ENCODE measurements at places on chromosomes 12 and 14.

GRCh38 chr12:114682785-114683708, 928 bp downstream of the TBX3 start:
- DNase-seq = no peak

DNA sequence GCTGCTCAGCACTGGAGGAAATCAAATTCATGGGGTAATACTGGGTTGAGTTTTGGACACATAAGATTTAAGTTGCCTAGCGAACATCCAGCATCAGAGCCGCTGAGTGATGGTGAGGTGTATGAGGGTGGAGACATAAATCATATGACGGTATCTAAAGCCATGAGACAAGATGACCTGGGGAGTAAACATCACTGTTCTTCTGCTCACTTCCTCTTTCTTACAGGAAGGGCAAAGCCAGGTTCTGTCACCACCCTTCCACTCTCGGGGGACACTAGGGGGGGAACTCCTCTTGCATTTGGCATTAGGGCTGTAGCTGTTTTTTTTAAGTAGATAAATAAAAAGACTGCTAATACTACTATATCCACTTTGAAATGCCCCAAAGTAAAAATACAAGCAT, 24.0 kb downstream of the PRDM4 start:
- no peak for DNase-seq

GRCh38 chr12:65881348-65881961, 57.2 kb downstream of the HMGA2 start:
- no peak for DNase-seq

DNA sequence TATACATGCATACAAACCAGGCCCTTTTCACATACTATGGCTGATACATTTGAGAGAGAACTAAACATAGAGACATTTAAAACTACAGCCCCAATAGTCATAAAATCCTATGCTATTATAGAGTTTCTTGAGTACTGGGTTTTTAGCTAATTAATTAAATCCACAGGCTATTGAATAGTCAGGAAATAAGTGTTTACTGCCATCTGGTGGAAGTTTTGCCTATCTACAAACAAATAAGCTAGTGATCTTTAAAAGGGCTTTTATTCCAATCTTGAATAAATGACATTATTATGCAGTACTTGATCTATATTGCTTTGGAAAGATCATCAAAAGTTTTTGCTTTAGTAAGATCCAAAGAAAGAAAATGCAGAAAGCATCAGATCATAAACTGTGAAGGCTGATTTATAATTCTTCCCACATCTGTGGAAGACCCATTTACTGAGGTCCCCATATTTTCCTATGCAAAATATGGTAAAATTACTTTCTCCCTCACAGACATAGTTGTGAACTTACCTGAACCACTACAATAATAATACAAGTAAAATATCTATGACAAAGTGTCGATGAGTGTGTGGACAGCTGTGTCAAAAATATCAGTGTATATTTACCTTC, 131.3 kb downstream of the ITPR2 start:
- no peak for DNase-seq

- no peak for DNase-seq
Measured at GRCh38 chr12:89273525-89273924, 78.8 kb downstream of the DUSP6 start.

- DNase-seq = no peak
Measured at GRCh38 chr14:80628547-80628946, 313.0 kb downstream of the CEP128 start.

DNA sequence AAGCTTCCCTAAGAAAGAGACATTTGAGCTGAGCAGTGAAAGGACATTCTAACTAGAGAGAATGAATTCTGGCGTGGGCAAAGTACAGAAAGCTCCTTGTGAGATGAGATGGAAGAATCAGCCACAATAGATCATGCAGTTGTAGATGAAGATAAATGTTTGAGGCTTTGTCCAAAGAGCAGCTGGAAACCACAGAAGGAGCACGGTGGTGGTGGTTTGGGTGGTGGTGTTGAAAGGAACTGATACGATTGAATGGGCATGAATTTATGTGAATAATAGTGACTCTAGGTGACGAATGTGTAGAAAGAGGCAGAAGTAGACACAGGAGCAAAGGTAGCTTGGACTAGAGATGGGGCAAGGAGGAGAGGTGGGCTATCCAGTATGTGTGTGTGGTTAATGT, 260.5 kb upstream of the TMTC1 start:
- DNase-seq = no peak

- no peak for DNase-seq
Measured at GRCh38 chr14:95208598-95208997, 51.3 kb upstream of the DICER1 start.

DNA sequence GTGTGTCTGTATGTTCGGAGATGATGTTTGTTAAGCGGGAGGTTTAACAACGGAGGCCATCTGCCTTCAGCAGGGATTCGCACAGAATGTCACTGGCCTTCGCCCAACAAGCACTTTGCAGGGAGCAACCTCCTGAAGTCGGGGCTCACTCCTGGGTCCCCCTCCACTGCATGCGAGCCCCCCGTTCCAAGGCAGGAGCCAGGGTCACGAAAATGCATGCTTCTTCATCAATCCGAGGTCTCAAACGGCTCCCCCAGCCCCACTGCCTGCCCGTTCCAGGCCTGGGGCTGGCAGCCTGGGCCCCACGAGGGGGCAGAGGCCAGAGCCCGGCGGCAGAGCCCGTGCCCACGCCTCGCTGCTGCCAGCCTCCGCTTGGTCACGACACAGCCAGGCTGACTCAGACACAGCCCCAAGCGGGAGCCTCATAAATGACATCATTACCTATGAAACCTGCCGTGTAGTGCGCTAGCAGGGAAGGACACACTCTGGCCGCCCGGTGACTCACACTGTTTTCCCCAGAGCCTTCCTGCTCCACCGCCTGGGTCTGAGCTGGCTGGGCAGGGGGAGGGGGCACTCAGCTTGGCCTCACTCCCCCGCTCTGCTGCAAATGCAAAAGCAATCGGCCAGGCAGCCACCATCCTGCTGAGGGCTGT, 169.5 kb upstream of the RTL1 start:
- DNase-seq = no peak

GRCh38 chr12:19901841-19902240, 462.5 kb downstream of the AEBP2 start:
- DNase-seq = no peak

- no peak for DNase-seq
Measured at GRCh38 chr12:28865776-28866175, 283.3 kb upstream of the FAR2 start.

DNA sequence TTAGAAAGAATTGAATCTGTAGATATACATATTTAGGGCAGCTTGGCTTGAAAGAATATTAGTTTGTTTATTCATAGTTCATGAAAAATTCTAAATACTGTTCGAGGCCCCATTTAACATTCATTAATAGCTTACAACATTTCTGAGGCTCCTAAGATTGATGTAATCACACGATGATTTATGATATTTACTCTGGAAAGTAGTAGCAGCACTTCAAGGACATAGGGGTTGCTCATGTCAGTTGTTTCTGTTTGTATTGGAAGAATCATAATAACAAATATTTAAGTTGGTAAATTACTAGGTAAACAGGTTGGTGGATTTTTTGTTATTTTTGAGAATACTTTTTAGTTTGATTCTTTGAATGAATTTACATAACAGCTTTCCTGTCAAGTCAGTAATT, 30.4 kb downstream of the CAND1 start:
- no peak for DNase-seq

DNA sequence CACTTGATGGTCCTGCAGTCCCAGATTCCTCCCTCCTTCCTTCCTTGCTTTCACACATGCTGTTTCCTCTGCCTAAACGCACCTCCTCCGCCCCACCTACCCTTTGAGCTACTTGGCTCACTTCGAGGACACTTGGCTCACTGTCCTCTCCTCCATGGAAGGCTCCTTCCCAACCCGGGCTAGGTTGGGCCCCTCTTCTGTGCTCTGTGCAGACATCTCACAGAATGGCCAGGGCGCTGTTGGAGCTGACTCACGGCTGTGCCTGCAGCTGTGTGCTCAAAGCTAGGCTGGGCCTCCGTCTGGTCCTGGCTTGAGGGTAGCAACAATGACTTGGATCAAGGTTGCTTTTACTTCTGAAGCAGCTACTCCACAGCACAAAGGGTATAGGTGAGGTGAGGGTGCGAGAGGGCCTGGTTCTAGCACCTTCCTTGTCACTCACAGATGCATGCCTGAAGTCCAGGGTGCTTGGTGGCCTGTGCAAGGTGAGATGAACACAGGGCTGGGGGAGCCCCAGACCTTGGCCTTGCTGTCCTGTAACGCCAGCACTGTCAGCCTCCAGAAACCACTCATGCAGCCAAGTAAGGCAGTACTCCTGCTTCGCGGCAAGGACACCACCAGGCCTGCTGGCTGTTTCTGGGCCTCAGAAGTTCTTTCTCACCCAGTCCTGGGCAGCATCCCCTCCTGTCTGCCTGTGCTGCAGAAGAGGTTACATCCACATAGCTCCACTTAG, 61.8 kb downstream of the GALNT16 start:
- no peak for DNase-seq

DNA sequence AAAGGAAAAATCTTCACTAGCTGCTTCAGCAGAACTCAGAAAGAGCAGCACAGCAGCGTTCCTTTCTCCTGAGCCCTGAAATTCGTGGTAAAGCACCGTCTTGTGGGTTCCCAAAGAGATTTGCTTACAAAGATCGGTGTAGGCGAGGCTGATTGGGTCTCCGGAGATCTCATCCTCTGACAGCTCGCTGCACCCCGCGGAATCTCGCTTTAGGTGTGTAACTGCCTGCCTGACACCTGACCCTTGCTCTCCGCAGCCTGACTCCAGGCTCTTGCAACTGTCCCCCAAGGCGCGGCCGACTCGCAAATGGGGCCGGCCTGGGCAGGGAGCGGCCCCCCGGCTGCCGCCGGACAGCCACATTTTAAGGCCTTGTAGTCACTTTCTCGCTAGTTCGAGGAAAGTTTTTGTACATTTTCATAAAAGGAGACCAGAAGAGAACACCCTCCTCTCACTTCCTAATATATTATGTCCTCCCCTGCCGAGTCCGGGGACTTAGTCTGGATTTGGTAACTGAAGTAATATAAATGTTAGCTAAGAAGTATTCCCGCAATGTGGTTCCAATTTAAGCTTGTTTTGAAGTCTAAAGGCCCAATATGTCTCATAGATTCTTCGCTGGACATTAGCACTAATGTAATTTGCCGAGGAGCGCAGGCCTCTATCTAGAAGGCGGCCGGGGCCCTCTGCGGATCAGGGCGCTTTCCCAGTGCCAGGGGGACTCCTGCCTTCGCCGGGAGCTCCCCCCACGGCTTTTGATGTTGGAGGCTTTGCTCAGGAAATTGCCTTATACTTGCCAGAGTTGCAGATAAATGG, 177.3 kb upstream of the CDKN3 start:
- no peak for DNase-seq

DNA sequence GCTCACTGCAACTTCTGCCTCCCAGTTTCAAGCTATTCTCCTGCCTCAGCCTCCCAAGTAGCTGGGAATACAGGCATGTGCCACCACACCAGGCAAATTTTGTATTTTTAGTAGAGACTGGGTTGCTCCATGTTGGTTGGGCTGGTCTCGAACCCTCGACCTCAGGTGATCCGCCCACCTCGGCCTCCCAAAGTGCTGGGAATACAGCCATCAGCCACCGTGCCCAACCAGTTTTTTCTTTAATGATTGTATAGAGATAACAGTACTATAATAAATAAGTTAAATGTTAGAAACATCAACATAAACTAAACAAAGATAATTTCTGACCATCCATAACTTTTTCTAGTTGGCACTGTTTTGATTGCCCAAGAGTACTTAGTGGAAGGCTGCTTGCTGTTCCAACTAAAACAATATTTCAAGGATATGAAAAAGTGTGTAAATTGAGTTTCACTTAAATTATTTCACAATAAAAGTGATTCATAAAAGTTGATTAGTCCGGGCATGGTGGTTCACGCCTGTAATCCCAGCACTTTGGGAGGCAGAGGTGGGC, 5.6 kb downstream of the GON7 start:
- no peak for DNase-seq

- no peak for DNase-seq
Measured at GRCh38 chr14:22325676-22326400, 263.2 kb downstream of the DAD1 start.

GRCh38 chr12:9797722-9798619, 29.3 kb upstream of the KLRF1 start:
- peak; percentile 16 for DNase-seq

GRCh38 chr12:98238515-98239130, 276.8 kb upstream of the TMPO start:
- no peak for DNase-seq

DNA sequence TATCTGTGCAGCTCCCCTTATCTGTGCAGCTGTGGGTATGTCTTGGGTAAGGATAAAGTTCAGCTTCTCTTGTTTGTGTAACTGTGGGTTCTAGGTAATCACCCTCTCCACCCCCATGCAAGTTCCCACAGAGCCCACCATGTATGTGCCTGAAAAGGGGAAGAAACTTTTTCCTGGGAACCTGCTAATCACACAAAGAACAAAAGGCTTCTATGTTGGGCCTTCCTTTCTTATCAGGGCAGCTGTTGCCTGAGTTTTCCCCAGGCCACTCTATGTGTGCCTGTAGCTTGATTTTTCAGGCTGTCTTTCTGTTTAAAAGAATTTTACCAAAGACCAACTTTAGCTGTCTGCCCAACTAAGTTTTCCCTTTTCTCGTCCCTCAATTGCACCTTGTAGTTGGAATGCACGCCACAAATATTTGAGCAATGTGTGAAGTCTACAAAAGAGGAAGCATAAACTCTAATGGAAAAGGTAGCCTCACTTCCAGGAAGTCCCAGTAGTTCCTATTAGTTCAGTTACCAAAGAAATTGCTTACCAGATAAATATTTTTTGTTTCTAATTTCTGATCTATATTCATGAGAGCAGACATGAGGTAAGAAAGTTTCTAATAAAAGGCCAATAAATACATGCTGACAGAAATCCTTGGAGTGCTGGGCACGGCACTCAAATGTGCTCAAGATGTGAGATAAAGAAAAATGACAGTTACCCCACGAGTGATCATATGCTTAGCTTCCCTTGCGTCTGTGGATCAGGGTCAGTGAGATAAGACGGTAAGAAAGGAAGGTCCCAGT, 2.7 kb upstream of the GALC start:
- DNase-seq = no peak

GRCh38 chr14:78448164-78449094, 278.3 kb downstream of the NRXN3 start:
- DNase-seq = no peak

DNA sequence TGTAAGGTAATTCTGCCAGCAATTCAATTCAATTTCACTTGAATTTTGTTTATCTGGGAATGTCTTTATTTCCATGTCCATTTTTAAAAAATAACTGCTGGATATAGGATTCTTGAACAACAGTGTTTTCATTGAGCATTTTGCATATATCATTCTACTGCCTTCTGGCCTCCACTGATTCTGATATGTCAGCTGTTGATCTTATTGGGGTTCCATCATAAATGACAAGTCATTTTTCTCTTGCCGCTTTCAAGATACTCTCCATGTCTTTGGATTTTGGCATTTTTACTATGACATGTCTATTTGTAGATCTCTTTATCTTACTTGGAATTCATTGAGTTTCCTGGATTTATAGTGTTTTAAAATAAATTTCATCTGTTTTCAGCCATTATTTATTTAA, 180.5 kb upstream of the LMNTD1 start:
- no peak for DNase-seq

GRCh38 chr14:94451091-94451771, 1.4 kb downstream of the SERPINA11 start:
- DNase-seq = no peak
